ENCODE measurements at places on chromosomes 6 and 20.

- DNase-seq: peak; percentile 7
Measured at GRCh38 chr6:76230711-76231110, 158.2 kb upstream of the IMPG1 start.

GRCh38 chr20:57361517-57361916 lies 10.5 kb downstream of the RAE1 start:
- peak; percentile 79 for DNase-seq

DNA sequence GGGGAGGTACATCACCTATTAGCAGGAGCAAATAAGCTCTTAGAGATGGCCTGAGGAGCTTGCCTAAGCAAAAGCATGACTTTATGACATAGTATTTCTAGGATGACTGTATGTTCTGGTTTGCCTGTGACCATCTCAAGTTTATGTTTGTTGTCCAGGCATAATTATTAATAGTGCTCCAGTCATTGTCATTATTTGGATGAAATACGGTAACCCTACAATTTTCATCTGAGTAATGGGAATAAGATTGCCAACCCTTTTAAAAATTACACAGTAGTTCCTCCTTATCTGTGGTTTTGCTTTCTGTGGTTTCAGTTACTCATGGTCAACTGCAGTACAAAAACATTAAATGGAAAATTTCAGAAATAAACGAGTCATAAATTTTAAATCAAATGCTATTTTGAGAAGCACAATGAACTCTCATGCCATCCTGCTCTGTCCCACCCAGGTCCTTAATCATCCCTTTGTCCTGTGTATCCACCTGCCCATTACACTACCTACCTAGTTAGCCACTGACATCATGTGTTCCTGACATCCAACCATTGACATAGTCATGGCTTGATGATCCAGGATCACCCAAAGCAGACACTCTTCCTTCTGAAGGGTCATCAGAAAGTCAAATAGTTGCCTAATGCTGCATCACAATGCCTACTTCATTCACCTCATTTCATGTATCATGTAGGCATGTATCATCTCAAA lies 27.0 kb upstream of the TFB1M start:
- peak; percentile 80 for DNase-seq

GRCh38 chr6:105781248-105781647 lies 304.9 kb upstream of the PRDM1 start:
- DNase-seq: no peak

GRCh38 chr6:74604279-74604678 lies 601.6 kb downstream of the COL12A1 start:
- DNase-seq: no peak

GRCh38 chr20:35190556-35190955 lies 18.7 kb downstream of the PROCR start:
- DNase-seq: no peak

DNA sequence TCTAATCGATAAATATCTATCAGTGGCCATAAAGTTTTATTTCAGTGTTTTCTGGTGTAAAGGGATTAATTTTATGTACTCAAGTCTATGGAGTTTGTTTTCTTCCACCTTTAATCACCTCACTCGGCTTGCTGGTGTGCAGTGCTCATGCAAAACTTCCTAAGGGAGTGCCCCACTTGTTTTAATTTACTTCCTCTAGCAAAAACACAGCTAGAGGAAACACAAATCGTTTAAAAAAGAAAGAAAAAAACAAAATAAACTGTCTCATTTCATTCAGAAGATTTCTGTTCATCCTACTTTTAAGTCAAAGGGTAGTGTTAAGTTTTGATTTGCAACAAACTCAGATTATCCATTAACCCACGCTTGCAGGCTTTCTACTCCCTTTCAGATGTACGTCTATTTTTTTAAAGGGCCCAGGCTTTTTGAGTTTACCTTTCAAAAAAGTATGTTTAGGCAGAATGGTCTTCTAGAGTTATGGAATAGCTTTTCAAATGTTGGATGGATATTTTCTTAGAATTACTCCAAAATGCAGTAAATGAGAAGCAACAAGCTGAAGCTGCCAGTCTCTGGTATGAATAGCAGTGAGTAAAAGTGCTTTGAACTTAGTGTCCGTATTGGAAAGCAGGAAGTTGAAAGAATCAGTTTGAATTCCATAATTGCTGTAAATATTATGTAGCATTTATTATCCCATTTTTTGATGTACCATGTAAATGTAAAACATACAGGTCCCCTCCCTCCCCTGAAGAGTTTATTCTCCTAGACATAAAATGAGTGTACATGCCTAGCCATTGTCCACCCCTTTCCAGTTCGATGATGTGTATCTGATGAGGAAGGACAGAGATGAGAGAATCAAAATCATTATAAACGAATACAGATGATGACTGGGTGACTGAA lies 113.3 kb downstream of the SLC16A10 start:
- no peak for DNase-seq

DNA sequence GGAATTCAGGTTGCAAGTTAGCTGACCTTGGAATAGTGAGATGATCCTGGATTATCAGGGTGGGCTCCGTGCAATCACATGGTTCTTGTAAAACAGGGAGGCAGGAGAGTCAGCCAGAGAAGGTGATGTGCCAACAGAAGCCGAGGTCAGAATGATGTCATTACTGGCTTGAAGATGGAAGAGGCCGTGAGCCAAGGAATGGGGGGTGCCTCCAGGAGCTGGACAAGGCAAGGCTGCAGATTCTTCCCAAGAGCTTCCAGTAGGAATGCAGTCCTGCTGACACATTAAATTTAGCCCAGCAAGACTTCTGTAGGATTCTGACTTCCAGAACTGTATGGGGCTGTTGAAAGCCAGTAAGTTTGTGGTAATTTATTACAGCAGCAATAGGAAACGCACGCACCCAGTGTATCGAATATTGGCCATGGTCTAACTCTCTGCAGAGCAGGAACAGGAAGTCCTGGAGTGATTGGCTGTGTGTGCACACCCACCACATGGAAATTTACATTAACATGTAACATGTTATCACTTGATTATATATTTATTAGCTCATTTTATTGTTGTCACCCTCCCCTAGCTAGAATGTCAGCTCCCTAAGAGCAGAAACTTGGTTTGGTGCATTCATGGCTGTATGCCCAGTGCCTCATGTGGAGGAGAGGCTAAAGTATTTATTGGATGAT lies 19.1 kb downstream of the SLC24A3 start:
- DNase-seq: no peak

DNA sequence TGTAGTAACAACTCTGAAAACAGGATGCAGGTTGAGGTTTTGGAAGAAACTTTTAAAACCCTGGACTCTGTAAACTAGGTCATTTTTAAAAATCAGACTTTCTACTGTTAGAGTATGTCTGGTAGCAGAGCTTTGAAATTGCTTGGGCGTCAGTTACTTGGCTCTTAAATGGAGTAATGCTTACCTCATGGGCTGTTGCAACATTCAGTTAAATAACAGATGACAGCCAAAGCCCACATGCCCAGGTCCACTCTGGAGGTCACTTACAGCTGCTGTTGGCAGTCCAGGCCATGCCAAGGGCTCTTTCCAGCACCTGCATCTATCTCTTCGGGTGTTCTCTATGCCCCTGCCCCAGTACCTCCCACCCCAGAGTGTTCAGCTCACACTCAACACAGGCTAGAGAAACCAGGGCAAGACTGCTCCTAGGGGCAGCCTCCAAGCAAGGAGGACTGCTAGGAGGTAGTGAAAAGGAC lies 96.4 kb downstream of the BANF2 start:
- DNase-seq: peak; percentile 81

GRCh38 chr6:47701363-47701762 lies 3.0 kb downstream of the ADGRF4 start:
- DNase-seq: no peak

- no peak for DNase-seq
Measured at GRCh38 chr6:37024656-37025337, 19.3 kb downstream of the FGD2 start.

- DNase-seq: peak; percentile 7
Measured at GRCh38 chr6:105137388-105137787, 42.4 kb downstream of the POPDC3 start.

DNA sequence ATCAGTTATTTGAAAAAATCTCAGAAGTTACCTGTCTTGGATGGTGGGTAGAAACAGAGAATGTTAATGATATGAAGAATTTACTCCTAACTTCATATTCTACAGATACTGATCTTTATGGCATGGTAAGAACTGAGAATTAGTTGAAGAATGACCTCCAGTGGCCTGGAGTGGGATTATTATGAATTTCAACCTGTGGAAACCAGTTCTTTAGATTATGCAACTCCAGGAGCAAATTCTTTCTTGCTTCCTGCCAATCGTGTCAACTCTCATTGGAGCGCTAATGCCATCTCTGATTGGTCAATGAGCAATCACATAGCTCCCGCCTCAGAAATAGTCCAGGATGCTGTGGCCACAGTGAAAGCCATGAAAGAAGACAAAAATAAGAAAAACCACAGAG lies 40.6 kb downstream of the LYRM2 start:
- peak; percentile 62 for DNase-seq

- no peak for DNase-seq
Measured at GRCh38 chr6:135525594-135525993, 28.1 kb upstream of the AHI1 start.

- peak; percentile 94 for DNase-seq
Measured at GRCh38 chr6:112044856-112045255, 9.0 kb upstream of the CCN6 start.

DNA sequence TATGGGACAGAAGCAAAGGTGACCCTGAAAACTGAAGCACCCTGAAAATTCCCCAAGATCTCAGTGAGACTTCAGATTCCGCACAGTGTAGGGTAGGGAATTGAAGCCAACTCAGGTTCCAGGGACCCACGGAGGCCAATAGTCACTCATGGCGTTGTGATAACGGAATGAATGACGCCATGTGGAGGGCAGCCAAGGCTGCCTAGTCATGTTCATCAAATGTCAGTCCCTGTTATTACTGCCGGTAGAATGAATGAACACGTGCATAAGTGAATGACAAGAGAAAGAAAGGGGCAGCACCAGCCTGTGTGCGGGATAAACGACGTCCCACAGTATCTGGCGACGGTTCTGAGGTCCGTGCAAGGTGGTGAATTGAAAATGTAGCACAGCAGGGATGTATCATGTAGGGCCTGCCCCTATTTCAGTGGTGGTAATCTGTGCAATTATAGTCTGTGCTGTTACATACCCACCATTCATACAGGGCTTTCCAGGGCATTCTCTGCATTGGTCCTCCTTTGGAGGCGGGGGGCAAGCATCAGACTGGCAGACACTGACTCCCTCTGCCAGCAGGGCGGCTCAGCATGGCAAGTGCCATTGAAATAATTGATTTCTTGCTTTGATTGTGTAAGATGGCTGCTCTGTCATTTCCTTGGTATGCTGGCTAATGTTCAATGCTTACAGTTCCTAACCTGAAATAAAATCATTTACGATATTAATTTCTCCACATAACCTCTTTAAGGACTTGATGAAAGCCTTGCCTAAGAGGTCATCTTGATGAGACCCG lies 386.9 kb downstream of the CDH4 start:
- DNase-seq: peak; percentile 23

- no peak for DNase-seq
Measured at GRCh38 chr6:50986319-50986718, 167.6 kb downstream of the TFAP2B start.

GRCh38 chr20:4635781-4636180 lies 85.9 kb upstream of the PRND start:
- DNase-seq: no peak

- DNase-seq: peak; percentile 27
Measured at GRCh38 chr6:23137611-23138010, 568.2 kb downstream of the HDGFL1 start.

DNA sequence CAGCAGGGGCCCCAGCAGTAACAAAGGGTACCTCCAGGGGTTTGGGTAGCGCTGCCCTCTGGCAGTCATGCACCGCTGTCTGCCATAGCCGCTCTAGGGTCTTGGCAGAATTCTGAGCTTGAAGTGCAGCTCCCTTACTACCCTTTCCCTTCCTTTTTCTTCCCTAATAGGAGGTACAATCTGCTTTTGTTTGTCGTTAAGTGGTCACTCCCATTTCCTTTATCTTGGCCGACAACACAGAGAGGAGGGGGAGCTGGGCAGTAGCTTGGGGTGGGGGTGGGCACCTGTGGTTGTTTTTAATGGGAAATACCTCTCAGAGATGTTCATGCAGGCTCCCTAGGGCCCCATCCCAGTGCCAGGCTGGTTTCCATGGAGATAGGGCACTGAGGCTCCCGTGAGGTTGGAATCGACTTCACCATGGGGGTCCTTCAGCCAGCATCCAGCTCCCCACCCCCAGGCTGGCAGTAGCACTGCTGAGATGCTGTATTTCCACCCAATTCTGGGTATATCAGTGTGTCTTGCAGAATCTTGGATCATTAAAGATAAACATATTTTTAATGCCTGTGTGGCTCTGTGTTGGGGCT lies 18.6 kb downstream of the CCDC167 start:
- DNase-seq: no peak

- DNase-seq: peak; percentile 78
Measured at GRCh38 chr6:148445620-148446019, 103.0 kb downstream of the SASH1 start.
